ENCODE measurements at places on chromosomes 16 and 17.

DNA sequence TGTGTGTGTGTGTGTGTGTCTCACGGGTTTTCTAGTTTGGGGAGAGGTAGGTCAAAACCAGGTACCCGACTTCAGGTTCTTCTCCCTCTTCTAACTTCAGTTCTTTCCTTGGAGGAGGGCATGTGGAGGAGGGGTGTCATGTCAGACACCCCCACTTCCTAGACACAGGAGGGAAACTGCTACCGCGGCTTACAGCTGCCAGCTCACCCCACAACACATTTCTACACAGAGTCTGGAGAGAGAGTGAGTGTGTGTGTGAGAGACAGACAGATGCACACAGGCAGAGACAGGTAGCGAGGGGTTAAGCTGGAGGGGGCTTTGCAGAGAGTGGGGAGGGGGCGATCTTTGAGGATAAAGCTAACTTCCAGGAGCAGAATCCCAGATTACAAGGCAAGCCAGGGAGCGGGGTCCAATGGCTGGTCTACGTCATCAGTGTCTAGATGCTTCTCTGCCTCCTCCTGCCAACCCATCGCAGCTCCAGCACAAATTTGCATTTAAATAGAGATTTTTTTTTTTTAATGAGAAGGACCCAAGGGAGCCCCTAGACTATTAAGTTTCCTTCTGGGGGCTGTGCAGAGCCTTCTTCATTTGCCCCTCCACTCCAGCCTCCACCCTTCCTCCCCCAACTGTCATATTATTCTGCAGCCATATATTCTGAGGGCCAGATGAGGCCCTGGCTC lies 48.9 kb downstream of the MRM1 start:
- no peak for DNase-seq

DNA sequence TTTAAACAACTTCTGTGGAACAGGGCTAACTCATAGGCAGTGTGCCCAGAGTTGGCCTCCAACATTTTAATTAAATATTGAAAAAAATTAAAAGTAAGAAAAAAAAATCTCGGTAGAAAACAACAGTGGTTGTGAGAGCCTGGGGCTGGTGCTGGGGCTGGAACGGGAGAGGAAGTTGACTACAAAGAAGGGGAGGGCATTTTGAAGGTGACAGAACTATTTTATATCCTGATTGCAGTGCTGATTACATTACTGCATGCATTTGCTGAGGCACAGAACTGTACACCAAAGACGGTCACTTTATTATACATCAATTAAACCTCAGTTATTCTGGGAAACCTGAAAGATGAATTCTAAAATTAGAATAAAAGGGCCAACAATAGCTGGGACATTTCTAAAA lies 142.5 kb downstream of the PARN start:
- no peak for DNase-seq

GRCh38 chr16:20681821-20682760 lies 15.4 kb downstream of the ACSM1 start:
- DNase-seq = no peak

DNA sequence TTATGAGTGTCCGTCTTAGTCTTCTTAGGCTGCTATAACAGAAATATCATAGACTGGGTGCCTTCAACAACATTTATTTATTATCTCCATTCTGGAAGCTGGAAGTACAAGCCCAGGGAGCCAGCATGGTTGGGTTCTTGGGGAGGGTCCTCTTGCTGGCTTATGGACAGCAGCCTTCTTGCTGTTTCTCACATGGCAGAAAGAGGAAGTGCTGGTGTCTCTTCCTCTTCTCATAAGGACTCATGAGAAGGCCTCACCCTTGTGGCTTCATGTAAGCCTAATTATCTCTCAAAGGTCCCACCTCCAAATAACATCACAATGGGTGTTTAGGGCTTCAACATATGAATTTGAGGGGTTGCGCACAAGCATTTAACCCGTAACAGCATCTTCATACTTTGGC lies 207.0 kb upstream of the COX10 start:
- no peak for DNase-seq

DNA sequence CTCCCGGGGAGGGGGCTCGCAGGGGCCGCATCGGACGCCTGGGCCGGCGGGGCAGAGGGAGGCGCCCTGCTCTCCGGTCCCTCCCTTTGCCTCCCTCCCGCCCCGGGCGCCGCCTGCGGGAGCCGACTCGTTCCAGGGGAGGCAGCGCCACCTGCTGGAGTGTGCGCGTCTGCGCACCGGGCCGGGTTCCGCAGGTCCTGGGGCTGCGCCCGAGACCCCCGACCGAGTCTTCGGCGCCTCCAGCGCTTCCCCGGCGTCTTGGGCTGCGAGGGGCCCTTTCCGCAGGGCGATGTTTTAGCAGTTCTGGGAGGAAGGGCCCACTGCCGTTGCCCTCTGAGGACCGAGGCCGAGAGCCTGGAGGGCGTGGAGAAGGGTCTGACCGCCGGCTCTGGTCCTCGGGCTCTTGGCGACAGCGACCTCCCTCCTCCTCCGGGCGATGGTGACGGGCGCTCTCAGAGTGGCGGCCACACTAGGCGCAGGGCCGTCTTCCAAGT lies 106.3 kb downstream of the SEC14L1 start:
- peak; percentile 49 for DNase-seq

- no peak for DNase-seq
These were observed 390.6 kb downstream of the HAPSTR1 start for GRCh38 chr16:9481747-9482730.
